ENCODE measurements at places on chromosomes 1 and 21.

GRCh38 chr1:31306278-31306677, 9.4 kb downstream of the ZCCHC17 start:
- DNase-seq: no peak

- DNase-seq: no peak
These were observed 166.8 kb upstream of the CAMK1G start for GRCh38 chr1:209416716-209417115.

- DNase-seq: no peak
These were observed 1.1 kb downstream of the KRTAP10-12 start for GRCh38 chr21:44697811-44698734.

- DNase-seq: no peak
These were observed 488 bp downstream of the SLC35D1 start for GRCh38 chr1:67053535-67053784.

DNA sequence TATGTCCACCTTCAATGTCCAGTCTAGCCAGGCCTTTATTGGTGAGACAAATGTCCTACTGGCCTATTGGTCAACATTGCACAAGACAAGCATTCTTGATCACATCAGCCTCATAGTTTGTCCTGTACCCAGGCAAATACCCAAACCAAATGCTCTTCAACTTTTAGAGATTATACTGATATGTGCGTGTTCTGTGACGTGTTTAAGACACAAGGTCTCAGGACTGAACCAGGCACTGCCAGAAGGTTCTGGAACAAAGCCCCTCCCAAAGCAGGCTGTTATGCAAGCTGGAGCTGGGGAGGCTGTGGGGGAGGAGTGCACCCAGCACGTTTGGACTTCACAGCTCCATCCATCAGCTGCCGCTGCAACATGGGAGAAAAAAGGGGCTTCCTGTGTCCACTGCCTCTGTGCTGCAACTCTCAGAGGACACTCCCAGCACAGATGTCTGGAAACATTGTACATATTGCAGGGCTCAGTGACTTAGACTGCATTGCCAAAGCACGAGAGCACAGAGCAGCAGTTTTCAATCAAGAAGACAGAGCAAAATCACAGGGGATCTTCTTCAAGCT, 45.9 kb downstream of the NID1 start:
- peak; percentile 15 for DNase-seq

- no peak for DNase-seq
These were observed 42.0 kb upstream of the DUSP10 start for GRCh38 chr1:221783936-221784335.

DNA sequence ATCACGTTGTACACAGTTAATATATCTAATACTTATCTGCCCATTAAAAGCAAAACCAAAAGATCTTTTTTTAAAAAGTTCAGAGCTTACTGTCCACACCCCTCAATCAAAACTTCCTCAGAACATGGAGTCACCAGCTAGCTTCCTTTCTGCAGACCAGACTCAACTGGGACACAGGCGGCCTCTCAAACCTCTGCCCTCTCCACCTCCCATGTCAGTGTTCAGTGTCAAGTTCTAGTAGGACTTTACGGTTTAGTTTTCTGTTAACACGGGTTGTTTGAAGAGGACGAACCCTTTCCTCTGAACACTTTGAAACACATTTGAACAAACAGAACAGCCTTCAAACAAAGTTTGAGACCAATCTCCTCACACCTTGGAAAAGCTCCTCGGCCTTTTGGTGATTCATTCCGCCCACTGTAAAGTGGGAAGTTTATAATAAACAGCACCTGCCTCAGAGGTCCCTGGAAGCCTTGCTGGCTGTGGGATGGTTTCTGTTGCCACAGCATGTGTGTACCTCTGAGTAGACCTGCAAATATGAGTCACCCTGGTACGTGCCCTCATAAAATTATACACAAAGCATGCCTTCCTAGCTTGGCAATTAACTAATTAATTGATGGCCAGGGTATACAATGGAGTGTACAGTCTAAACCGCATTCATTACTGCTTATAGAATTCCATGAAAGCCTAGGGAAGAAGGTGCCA, 48.4 kb upstream of the SIPA1L2 start:
- no peak for DNase-seq

GRCh38 chr1:193013005-193013404, 46.2 kb downstream of the UCHL5 start:
- DNase-seq: no peak

GRCh38 chr1:111204983-111205713, 4.7 kb upstream of the DENND2D start:
- DNase-seq: no peak

DNA sequence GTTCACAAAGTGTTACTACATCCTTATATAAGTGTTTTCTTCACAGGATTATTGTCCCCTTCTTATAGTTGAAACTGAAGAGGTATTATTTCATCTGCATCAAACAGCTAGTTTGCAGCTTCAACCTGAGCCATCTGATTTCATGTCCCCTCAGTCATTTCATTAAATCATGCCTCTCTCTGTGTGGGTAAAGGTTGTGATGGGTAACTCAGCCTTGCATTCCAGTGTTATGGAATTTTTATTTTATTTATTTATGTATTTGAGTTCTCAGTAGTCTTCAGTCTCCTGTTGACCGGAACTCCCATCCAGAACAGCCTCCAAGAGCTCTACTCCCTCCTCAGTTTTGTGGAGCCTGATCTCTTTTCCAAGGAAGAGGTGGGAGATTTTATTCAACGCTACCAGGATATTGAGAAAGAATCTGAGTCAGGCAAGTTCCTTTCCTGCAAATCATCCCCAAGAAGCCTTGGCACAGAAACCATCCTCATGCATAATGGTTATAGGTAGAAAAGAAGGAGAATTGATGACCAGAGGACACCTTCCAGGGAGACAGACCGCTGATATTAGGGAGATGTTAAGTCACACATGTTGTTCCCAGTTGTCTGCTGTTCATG, 21.8 kb downstream of the CHD1L start:
- no peak for DNase-seq

- DNase-seq: no peak
These were observed 31.8 kb upstream of the RBM15 start for GRCh38 chr1:110307239-110307974.

DNA sequence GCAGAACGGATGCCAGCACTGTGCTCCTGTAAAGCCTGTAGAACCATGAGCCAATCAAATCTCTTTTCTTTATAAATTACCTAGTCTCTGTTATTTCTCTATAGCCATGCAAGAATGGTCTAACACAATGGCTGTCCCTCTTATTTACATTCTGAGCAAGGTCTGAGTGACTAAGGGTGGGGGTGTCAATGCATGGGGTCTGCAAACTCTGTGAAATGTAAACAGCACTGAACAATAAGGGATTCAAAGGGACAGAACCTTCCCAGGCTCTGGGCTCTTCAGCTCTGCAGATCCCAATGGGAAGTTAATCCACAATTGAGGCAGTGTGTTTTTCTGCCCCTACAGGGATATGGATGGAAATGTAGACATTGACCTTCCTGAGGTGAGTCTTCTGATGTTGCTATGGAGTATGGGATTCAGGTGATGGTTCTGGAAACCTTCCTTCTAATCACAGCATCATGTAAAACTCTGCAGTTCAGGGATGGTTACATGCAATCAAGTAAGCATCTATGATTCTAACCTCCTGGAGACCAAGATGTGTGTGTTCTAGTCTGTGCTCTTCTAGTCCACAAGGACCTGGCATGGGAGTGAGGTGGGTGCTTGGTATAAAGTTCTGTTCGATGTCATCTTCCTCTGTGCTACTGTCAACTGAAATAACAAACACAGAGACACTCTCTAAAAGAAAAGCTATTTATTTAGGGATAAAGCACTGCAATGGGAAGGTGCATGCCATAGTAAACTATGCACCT, 38.6 kb downstream of the CAPN9 start:
- DNase-seq: no peak

DNA sequence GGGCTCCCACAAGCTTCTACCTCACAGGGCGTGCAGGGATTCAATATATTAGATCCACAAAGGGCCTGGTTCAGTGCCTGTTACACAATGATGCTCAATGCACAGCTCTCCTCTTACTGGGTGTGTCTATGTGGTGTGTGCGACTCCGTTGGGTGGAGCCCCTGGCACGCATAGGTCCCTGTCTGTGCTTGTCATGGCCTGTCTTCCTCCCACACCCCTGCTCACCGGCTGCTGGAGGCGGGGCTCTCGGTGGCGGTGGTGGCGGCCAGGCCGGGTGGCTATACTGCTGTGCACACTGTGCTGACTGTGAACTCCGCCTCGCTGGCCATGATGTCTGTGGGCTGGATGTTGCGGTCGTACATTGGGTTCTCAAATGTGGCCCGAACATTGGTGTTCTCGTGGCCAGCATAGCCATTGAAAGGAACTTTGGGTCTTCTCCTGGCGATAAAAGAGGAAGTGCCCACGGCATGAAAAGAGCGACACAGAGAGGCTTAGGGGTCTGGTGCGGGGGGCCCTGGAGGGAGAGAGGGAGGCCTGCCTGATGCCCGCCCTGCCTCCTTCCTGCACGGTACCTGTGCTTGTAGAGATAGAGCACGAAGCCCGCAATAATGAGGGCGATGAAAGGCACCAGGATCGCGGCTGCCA, 46.9 kb downstream of the ZSCAN20 start:
- no peak for DNase-seq

GRCh38 chr1:100038660-100039287, 69.0 kb downstream of the SLC35A3 start:
- peak; percentile 80 for DNase-seq

- DNase-seq: no peak
These were observed 1.7 kb downstream of the PTGFR start for GRCh38 chr1:78492386-78492950.

- DNase-seq: no peak
These were observed 2.4 kb downstream of the RAP1GAP start for GRCh38 chr1:21666576-21667320.

DNA sequence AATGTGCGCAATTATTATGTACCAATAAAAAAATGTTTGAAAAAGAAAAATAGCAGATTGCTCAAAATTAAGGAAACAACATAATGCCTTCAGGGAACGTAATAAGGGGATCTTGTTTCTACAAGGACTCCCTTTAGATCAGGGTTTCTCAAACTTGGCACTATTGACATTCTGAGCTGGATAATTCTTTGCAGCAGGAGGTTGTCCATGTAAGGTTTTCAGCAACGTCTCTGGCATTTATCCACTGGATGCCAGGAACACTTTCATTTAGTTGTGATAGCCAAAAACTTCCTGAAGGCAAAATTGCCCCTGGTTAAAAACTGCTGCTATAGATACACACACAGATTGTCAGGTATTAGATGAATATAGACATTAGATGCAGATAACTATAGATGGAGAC, 666.7 kb upstream of the ADAMTS5 start:
- no peak for DNase-seq

- no peak for DNase-seq
These were observed 180.1 kb upstream of the PRMT6 start for GRCh38 chr1:106876384-106876783.

GRCh38 chr1:41539418-41539805, 54.9 kb upstream of the EDN2 start:
- DNase-seq: no peak

- DNase-seq: peak; percentile 97
These were observed at the start of gene SIPA1L2 for GRCh38 chr1:232630047-232630893. SIPA1L2 (minus strand) TSS chr1:232630133; CDS start chr1:232515339, 114,794 bp downstream.

GRCh38 chr1:81484284-81484683, 316.4 kb upstream of the ADGRL2 start:
- no peak for DNase-seq

- no peak for DNase-seq
These were observed 23.6 kb downstream of the DYRK3 start for GRCh38 chr1:206658981-206659273.

- DNase-seq: no peak
These were observed 1.1 kb upstream of the PLCH2 start for GRCh38 chr1:2474933-2475371.

DNA sequence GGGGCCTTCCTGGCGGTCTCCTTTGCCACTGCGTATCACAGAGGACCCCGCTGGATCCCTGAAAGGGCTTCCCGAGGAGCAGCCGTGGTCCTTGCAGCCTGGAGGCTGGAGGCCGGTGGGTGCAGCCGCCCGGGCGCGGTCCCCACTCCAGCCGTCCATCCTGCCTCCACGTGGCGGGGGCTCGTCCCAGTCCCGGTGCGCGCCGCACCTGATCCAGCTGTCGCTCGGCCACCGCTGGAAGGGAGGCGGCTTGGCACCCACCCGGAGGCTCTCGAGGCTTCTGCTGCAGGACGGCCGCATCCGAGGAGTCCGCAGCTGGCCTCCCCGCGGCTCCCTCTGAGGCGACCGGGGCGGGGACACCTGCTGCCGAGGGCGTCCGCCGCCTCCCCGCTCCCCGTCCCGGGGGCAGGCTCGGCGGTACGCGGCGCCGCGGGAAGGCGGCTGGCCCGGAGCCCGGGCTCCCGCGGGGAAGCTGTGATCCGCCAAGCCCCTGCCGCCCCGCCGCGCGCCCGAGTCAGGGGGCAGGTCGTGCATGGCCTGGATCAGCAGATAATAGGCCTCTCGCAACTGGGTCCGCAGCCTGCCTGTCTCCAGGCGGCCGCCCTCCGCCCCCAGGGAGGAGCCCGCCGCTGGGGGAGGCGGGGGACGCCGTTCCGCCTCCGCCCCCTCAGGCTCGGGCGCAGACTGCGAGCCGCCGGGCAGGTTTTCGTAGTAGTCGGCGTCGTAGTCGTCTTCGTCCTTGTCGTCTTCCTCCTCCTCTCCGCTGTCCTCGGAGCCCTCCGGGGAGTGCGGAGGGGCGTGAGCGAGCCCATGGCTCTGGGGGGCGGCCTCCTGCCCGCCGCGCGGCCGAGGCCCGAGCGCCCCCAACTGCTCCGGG, at the start of gene SYDE2:
TSS of gene SYDE2 (minus strand) at position 554 of the 877 bp plus-strand sequence. CDS start at position 534, 20 bp downstream.
- peak; percentile 58 for DNase-seq

GRCh38 chr1:62688687-62689085, 500 bp upstream of the DOCK7 start:
- no peak for DNase-seq

DNA sequence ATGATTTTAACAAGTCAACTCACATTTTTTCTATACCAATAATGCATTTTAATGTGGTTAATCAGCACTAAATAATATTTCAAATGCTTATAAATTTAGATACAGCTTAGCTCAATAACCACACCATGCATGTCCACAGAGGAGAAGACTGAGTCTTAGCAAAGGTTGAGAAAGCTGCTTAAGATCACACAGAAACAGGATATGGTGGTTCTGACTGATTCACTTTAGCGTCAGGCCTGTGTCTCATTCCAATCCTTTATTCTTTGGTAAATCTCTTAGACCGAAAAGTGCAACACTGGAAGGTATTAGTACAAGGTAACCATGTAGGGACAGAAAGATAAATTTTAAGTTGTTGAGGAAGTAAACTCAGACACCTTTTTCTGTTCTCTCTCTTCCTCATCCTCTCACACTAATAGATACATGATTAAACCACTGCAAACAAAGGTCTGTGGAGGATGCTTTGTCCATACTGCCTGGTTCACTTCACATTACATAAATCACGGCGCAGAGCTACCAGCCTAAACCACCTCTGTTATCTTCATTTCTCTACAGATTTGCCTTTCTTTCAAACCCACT, 139.0 kb downstream of the DPYD start:
- DNase-seq: no peak

DNA sequence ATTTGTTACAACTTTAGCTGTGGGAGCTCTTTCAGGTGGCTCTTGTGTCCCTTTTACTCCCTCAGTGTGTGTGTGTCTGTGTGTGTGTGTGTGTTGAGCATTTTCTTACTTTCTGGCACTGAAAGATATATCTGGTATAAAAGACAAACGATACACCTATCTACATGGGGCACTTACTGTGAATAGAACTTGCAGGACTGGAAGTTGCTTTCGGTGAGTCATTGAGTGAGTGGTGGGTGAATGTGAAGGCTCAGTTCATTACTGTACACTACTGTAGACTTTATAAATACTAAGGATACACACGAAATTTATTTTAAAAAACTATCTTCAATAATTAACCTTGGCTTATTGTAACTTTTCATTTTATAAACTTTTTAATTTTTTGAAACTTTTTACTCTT, 38.7 kb downstream of the BTBD8 start:
- DNase-seq: no peak

- DNase-seq: no peak
These were observed 466 bp downstream of the VPS26C start for GRCh38 chr21:37266515-37267221.

GRCh38 chr1:231357831-231358354, 19.8 kb downstream of the SPRTN start:
- DNase-seq: peak; percentile 73
